ENCODE measurements at places on chromosomes 1 and 21. TPM values are rescaled to one million over a fixed set of nuclear protein-coding genes. Genes with fewer than 3 reads are reported as not detected.

GRCh38 chr1:67468066-67468718 is 38.0 kb upstream of the SERBP1 start:
- DNase-seq, result no peak

NTMT2 gene
- total RNA-seq, result 2.0 TPM

CXADR gene
- 23.8 TPM for total RNA-seq

- no peak for DNase-seq
These were observed 132.7 kb upstream of the USP24 start for GRCh38 chr1:55347866-55348265.

PTPRC gene
- total RNA-seq, result 11.4 TPM

GRCh38 chr1:160451859-160452232 is 51.5 kb downstream of the VANGL2 start:
- DNase-seq, result no peak

- no peak for DNase-seq
These were observed 10.3 kb upstream of the PKNOX1 start for GRCh38 chr21:42964086-42964485.

- DNase-seq, result peak; percentile 80
These were observed 146.9 kb downstream of the AJAP1 start for GRCh38 chr1:4801192-4801924.

Data from cardiac septum (tissue), 1 donor.